ENCODE measurements at places on chromosomes 3 and 15. TPM values are rescaled to one million over a fixed set of nuclear protein-coding genes. Genes with fewer than 3 reads are reported as not detected.

Gene IGDCC3
- total RNA-seq = not detected

Gene CCDC39
- total RNA-seq = under 0.01 TPM

Gene SPINK8
- total RNA-seq = not detected

Gene GALNT15
- total RNA-seq = 37.7 TPM

Gene ANKRD34C
- not detected for total RNA-seq

Gene NEK10
- 23.0 TPM for total RNA-seq

Gene KBTBD13
- total RNA-seq = not detected

Gene KLHL40
- not detected for total RNA-seq

Gene SLC22A14
- total RNA-seq = 0.17 TPM

Gene ADPRH
- 3.1 TPM for total RNA-seq

Gene FAN1
- 20.5 TPM for total RNA-seq

Gene IQCF5
- total RNA-seq = not detected

Gene GOLGA6L7
- not detected for total RNA-seq

All from fibroblast of lung (primary cell).